ENCODE measurements at places on chromosomes 12 and 14.

DNA sequence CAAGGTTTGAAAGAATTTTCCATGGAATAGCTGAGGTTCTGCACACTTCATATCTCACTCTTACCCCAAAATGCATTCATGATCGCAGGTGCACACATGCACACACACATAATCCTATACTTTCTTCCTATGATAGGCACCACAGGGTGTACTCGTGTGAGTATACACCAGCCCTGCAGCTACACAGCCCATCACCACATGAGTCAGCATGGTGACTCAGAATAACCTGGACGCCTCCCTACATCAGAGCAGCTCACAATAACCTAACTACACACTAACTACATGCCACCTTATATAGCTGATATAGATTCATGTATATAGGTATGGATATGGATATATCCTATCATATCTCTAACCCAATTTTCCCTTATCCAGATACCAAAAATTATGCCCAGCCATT, 850.2 kb upstream of the TMEM132C start:
- no peak for DNase-seq

DNA sequence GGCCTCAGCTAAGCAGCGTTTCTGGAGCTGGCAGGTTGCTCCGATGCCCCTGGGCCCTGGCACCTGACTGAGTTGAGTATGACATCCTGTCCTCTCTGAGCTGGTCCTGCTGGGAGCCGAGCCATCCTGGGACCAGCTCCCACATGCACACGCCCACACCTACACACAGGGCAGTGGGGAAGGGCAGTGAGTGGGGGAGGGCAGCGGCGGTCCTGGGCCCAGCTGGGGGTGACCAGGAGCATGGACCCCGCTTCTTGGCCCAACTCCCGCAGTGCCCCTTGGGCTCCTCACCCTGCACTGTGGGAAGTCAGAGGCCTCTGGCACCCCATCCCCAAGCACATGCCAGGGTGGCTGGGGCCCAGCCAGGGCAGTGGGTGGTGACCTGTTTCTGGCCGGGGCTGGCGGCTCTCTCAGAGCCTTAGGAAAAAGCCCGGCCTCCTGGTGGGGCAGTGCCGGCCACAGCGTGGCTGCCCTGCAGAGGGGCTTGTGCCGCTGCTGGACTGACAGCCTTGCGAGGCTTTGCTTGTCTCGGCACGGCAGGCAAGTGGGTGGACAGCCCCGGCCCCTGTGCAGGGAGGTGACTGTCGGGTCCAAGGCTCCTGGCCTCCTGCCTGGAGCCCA, 5.9 kb upstream of the CRIP2 start:
- no peak for DNase-seq

- no peak for DNase-seq
Observed at GRCh38 chr14:104929268-104930230, 4.9 kb downstream of the PLD4 start.

- DNase-seq, result no peak
Observed at GRCh38 chr12:63406781-63407180, 255.8 kb upstream of the AVPR1A start.

DNA sequence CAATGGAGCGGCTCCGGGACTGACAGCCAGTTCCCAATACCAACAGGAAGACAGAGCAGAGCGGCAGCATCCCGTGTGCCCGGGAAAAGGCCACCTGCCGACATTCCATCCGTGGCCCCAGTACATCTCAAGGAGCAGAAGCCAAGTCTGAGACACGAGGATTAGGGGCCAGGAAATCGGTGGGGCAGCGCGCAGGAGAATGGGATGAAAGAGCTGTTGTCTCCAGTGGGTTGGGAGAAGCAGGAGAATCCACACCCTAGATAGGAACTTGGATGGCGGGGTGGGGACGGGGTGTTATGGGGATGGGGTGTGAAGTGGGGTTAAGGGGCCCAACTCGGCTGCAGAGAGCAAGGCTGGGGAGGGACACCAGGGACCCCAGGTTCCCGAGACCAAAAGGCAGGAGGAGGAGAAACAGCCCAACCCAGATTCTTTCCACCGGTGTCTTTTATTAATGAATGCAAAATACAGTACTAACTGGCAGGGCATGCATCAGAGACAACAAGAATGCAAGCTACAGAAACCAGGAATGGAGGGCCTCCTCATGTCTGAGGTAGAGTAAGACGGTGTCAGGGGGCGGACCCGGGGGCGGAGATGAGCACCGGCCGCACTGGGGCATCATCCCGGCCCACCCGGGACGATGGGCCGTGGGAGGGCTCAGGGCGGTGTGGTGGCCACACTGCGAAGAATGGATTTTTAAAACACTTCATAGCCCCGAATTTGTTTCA, 50.3 kb downstream of the BEGAIN start:
- DNase-seq, result no peak

Data from NB4 (cell line).